ENCODE measurements at places on chromosomes 7 and 10.

DNA sequence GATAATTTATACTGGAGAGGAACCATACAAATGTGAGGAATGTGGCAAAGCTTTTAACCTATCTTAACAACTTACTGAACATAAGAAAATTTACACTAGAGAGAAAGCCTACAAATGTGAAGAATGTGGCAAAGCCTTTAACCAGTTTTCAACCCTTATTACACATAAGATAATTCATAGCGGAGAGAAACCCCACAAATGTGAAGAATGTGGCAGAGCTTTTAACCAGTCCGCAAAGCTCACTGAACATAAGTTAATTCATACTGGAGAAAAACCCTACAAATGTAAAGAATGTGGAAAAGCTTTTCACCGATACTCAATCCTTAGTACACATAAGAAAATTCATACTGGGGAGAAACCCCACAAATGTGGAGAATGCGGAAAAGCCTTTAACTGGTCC, 37.9 kb downstream of the ZNF138 start:
- DNase-seq = no peak

DNA sequence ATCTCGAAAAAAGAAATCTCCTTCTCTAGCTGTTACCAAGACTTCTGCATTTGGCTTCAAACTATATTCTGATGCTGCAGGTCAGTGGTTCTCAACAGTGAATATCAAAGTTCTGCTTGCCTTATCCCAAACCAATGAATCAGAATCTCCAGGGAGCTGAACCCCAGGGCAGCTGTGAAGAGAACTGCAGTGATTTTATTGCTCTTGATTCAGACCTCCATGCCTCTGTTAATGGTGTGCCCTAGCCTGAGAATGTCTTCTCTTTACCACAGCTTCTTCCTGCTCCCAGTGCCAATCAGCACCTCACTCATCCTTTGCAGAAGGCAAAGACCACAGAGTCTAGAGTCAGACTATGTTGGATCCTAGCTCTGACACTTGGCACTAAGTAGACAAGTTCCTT, 46.2 kb upstream of the MRLN start:
- DNase-seq = no peak

- DNase-seq = no peak
These were observed 85.9 kb upstream of the UNC5B start for GRCh38 chr10:71126432-71126831.

- DNase-seq = peak; percentile 81
These were observed at the start of the genes COG5 and DUS4L for GRCh38 chr7:107563775-107564552. Gene COG5, minus strand, starts transcription at chr7:107563920. Its CDS starts 24 bp downstream, at chr7:107563896. Gene DUS4L, plus strand, starts transcription at chr7:107563971. Its CDS starts 3,100 bp downstream, at chr7:107567071.

DNA sequence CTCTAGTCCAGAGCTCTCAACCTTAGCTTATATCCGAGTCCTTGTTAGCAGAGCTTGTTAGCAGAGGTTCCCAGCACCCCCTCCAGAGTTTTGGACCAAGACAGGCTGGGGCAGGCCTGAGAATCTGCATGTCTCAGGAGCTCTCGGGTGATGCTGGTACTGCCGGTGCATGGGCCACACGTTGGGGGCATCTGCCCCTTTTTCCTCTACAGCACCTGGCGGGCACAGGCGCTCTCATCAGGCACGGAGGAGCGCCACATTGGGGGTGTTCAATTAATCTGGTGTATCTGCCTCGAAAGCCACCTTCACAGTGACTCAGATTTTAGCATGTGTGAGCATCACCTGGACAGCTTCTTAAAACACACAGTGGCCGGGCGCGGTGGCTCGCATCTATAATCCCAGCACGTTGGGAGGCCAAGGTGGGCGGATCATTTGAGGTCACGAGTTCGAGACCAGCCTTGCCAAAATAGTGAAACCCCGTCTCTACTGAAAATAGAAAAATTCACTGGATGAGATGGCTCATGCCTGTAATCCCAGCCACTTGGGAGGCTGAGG, 117.7 kb downstream of the ELFN1 start:
- DNase-seq = no peak

DNA sequence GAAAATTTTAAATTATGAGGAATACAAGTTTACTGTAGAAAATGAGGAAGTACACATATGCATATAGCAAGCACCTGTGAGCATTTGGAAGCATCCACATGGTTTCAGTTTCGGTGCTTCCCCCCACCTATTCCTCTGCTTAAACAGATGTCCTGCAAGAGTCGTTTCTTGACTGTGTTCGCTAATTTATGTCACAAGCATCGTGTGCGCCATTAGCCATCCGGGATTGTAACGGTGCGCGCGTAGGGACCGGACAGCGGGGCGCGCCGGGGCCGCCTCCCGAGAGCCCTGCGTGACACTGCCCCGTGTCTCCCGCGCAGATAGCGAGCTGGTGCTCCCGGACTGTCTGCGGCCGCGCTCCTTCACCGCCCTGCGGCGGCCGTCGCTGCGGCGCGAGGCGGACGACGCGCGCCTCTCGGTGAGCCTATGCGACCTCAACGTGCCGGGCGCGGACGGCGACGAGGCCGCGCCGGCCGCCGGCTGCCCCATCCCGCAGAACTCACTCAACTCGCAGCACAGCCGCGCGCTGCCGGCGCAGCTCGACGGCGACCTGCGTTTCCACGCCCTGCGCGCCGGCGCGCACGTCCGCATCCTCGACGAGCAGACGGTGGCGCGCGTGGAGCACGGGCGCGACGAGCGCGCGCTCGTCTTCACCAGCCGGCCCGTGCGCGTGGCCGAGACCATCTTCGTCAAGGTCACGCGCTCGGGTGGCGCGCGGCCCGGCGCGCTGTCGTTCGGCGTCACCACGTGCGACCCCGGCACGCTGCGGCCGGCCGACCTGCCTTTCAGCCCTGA, 90.9 kb downstream of the NEURL1 start:
- peak; percentile 60 for DNase-seq
